ENCODE measurements at places on chromosomes 6 and 20.

DNA sequence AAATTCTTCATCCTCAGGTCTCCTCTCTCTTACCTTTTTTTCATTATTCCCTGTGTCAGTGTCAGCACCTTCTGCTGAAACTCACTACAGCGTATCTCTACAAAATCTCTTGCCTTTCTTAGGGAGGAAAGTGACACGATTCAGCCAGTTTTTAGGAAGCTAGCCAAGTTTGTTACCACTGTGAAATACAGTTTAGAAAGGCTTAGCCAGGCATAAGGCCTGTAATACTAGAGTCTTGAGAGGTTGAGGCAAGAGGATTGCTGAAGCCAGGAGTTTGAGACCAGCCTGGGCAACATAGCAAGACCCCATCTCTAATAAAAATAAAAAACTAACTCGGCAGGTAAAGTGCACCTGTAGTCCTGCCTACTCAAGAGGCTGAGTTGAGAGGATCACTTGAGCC is 16.7 kb downstream of the TAB2 start:
- peak; percentile 30 for DNase-seq

- DNase-seq, result no peak
These were observed 22.0 kb upstream of the SIRPD start for GRCh38 chr20:1579488-1579887.

GRCh38 chr20:1214838-1215261 is 11.0 kb upstream of the RAD21L1 start:
- DNase-seq, result no peak

- DNase-seq, result no peak
These were observed 32.1 kb downstream of the TENT5A start for GRCh38 chr6:81720427-81720826.

- DNase-seq, result no peak
These were observed 139.8 kb downstream of the LY86 start for GRCh38 chr6:6728169-6728941.

- no peak for DNase-seq
These were observed 78.5 kb upstream of the MAFB start for GRCh38 chr20:40767615-40767924.

- DNase-seq, result no peak
These were observed at the start of gene TUBB2B for GRCh38 chr6:3227363-3228045. Gene TUBB2B (minus strand): TSS chr6:3227653. CDS start chr6:3227543, 110 bp downstream.

GRCh38 chr6:42938987-42939809 is 9.9 kb downstream of the CNPY3 start:
- DNase-seq, result no peak

- DNase-seq, result peak; percentile 90
These were observed 196.2 kb downstream of the BTBD9 start for GRCh38 chr6:38443352-38444144.

- DNase-seq, result no peak
These were observed 242.5 kb downstream of the ERMARD start for GRCh38 chr6:169993861-169994481.
